ENCODE measurements at places on chromosomes 5 and 9.

- no peak for DNase-seq
Observed at GRCh38 chr9:134100040-134100439, 32.2 kb upstream of the BRD3 start.

DNA sequence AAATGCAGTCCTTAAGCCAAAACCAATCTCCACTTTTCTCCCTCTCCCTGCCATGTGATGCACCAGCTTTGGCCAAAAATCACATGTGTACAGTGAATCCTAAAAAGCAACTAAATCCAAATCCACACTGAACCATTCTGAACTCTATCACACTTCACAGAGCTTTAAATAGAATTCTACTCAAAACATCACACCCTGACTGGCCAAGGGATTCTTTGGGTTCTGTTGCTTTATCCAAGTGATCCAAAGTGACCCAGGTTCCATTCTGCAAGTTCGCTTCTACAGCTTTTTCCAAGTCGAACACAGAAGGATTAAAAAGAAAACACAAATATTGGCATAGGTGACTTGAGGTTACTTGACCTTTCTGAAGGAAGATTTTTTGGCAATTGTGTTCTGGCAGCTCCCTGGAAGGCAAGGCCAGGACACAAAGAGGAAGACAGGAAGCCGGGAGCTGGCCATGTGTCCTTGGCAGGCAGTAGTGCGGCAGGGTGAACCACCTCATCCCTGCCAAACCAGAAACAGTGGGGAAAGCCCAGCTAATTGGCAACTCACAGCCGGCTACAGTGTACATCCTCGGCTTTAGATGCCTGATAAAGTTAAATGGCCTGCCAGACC is 115.0 kb downstream of the NFIB start:
- DNase-seq = peak; percentile 60

GRCh38 chr5:83348281-83348780 is 123.2 kb upstream of the VCAN start:
- no peak for DNase-seq

DNA sequence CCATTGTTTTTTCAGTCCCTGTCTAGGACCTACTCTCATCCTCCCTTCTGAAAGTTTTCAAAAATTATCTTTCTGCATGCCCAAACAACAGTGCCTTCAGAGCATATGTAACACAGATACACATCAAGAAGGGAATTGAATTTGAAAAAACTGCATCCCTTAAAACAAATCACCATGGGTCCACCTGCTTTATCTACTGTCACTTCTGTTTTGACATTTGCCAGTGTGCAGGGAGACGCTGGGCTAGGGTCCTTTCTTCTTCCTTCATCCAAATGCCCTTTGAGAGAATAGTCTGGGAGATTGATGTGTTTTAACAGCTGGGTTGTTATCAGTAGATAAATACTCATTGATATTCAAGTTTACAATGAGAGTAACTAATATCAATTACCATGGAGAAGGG is 1630.1 kb downstream of the MAT2B start:
- no peak for DNase-seq

GRCh38 chr9:94554439-94555331 is at the start of gene PCAT7:
Gene PCAT7, plus strand, starts transcription at chr9:94555083.
- DNase-seq = peak; percentile 89

DNA sequence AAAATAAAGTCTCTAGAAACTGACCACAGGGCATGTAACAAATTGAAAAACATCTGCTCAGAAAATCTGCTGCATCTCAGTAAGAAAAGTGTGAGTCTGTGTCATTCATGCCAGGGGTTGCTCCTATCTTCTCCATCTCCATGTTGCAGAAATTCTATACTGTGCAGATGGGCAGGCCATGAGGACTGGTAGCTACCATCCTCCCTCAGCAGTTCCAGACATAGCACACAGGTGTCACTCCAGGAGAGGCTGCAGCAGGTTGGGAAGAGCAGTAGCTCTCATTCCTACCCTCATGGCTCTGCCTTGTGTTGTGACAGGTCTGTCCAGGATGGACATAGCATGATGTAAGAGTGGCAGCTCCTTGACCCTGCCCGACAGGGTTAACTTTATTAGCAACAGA is 173.4 kb downstream of the NDUFS4 start:
- DNase-seq = no peak

- DNase-seq = no peak
Observed at GRCh38 chr5:104096451-104096850, 533.9 kb upstream of the NUDT12 start.

DNA sequence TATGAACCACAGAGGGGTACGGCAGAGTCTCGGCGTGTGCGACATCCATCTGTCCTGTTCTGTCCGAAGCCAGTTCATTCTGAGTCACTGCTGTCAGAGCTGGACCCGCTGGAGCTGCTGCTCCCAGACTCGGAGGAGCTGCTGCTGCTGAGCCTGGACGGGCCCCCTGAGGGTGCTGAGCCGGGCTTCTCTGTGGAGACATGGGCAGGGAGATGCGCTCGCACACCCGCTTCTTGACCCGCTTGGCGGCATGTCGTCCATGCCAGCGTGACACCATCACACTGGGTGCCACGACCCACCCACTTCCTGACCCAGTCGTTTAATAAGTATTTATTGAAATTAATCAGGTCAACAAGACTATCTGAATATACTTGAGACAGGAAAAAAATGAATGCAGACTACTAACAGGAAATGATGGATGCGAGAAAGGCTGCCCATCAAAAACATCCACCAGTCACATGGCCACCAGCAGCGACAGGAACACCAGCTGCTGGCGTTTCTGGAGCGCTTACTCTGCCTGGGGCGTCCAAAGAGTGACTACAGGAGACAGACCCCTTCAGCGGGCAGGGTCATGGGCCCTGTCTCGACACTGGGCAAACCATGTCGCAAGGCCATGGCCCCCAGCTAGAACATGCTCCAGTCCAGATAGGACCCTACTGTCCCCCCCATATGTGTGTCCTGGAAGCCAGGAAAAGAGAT is 8.4 kb downstream of the BRD3OS start:
- DNase-seq = no peak

GRCh38 chr5:65133477-65134110 is 348.1 kb downstream of the ADAMTS6 start:
- no peak for DNase-seq

- DNase-seq = no peak
Observed at GRCh38 chr9:120299785-120300184, 280.2 kb downstream of the CDK5RAP2 start.

- no peak for DNase-seq
Observed at GRCh38 chr9:73183917-73184861, 32.5 kb downstream of the ANXA1 start.

DNA sequence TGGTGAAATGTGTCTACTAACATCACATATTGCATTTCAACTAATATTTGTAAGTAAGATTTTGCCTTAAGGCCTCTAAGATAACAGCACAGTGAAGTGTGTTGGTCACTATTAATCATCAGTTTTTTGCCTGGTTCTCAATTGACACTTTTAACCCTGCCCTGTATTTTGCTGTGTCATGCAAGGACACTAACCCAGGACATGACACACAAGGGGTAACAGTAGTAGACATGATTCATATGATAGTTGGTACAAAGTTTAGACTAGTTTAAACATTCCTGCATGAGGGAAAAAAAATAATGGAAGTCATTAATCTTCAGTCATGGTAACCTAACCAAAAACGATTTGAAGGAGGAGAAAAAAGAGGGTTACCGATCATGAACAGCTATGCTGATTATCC is 207.0 kb downstream of the DEPDC1B start:
- no peak for DNase-seq

DNA sequence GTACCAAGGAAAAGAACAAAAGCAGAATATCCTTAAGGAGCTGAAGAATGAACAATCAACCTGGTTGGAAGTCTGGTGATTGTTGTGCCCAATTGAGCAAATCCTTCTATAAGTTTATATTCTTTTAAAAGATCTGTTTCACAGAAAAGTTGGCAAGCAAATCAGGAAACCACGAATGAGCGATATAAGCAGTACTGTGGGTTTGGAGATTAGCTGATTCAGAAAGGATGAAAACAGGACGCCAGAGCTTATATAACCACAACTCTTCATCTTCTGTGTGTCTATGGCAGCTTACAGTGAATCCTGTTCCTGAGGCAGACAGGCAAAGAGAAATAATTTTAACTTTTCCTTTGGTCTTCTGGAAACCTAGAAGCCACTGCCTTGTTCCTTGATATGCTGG is 61.7 kb downstream of the SLC38A9 start:
- DNase-seq = no peak

- DNase-seq = no peak
Observed at GRCh38 chr9:68546596-68547390, 6.1 kb upstream of the TMEM252 start.

DNA sequence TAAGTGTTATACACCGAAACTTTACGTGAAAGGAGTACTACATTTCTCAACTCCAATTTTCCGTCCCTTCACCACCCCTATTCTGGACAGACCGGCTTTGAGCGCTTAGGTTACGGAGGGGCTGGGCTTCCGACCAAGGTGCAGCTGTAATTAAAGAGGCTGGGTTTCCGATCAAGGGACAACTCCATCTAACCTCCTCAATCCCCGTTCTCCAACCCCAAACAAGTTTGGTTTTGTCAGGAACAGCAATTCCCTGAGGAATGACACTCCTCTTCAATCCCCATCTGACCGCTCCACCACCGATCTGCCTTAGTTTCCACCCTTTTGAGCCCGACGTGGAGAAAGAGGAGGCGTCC is 577 bp downstream of the TUT7 start:
- peak; percentile 69 for DNase-seq

DNA sequence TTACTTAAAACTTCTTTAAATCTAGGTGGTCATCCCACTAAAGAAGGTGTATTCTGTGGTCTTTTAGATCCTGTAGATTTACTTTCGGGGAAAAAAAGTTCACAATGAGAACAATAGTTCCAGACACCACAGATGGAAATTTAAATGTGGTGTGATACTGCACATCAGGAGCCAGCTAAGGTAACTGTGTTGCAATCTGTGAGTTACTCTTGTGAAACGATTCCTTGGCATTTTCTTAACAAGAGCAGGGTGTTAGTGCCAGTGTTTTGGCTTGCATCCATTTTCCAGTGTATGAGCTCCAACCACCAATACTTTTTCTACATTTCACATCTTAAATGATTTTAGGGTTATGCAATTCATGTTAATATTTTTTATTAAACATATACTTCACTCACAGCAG is 674.5 kb downstream of the CETN3 start:
- no peak for DNase-seq

GRCh38 chr5:88976914-88977313 is 93.9 kb upstream of the MEF2C start:
- DNase-seq = no peak

DNA sequence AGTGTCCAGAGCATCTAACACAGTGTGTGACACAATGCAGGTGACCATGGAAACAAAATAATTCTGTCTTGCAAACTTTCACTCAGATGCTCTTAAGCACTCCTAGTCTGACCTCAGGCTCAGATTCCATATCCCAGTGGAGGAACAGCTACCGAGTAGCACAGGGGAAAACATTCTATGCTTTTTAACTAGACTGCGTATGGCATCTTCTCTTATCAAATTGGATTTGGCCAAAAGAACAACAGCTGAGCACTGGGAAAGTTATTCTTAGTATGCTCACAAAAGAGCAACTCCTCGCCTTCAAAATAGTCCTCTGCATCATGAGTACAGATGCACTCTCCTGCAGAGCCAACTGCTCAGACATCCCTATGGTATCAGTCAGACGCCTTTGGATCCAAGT is 528.2 kb upstream of the DAP start:
- no peak for DNase-seq

DNA sequence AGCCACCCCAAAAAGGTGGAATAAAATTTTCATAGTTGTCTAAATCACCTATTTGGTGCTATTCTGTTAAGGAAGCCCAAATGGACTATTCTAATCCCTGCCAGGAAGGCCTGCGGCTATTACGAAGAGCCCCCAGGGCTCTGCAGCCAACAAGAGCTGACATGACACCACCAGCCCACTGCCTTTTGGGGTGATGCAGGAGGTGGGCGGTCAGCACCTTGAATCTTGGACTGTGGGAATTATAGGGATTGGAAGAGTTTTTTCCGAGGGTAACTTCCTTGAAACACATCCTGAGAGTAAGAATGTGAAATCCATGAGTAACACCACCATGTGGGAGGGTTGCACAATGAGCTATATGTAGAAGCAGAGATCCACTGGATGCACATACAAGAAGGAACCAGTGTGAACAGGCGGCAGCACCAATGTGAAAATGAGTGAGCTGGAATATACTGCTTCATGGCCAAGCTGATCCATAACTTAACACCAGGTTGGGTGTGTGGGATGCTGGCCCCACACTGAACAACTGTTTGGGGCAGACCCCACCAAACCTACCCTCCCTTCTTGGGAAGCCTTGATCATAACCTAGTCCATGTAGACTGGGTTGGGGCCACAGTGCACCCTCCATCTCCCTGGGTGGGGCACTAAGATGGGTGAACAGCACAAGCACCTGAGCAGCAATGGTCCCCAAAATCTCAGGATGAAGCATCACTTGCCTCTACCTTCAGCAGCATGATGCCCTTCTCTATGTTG is 239.0 kb downstream of the FSTL4 start:
- DNase-seq = no peak

- no peak for DNase-seq
Observed at GRCh38 chr5:150389531-150390266, 23.0 kb downstream of the CD74 start.

- DNase-seq = no peak
Observed at GRCh38 chr9:115202960-115203751, 85.2 kb upstream of the TNC start.

- DNase-seq = no peak
Observed at GRCh38 chr5:34488984-34489383, 167.1 kb upstream of the RAI14 start.

DNA sequence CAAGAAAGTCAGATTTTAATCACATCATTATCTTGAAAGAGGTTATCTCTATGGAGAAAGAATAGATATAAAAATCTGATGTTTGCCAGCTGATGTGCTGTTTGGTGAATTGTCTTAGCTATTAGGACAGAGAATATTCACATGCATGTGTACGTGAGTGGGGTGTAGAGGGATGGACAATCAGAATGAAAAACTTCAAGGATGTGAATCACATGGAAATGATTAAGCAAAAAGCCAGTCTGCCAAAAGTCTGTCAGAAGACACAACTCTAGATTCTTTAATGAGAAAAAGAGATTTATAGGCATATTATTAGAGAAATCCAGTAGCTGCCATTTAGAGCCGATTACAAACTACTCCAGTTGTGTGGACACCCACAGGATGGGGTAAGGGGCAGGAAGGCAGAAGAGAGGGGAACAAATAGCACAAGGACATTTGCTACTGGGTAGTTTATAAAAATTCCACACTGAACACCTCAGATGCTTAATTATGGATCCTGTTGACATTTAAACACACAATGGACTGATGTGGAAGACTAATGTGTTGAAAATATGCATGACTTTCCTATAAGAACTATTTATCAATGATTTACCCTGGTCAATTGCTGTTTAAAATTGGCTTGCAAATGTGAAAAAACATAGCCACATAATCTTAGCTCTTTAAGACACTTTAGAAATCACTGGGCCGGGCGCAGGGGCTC is 127.4 kb downstream of the PTTG1 start:
- DNase-seq = no peak

DNA sequence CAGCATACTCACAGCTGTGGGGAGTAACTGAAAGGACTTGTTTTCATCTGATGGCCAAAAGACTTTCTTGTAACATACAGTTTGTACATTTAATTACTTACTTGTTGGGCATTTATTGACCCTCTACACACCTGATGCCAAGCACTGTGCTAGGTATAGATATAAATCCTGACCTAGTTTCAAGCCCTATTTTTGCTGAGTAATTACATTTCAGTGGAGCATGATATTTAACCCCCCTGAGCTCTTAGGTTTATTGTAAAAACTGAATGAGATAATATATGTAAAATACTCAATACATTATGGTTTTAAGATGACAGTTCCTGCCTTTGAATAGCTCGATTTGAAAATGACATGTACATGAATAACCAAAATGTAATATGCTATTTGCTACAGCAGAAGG is 68.1 kb upstream of the SLC12A2 start:
- DNase-seq = no peak
